ENCODE measurements at places on chromosomes 5 and 9.

GRCh38 chr5:142886211-142886610 is 116.0 kb downstream of the ARHGAP26 start:
- no peaks in the 10 kb centered on the region for H3K36me3 ChIP-seq
- no peak overlapping the region for H3K4me3 ChIP-seq

GRCh38 chr9:28056006-28056405 is 482.7 kb upstream of the C9orf72 start:
- peaks cover 13% of the 10 kb centered on the region for H3K4me1 ChIP-seq
- no peak for DNase-seq
- H3K27ac ChIP-seq: no peak overlapping the region
- no peaks in the 10 kb centered on the region for H3K36me3 ChIP-seq
- H3K27me3 ChIP-seq: no peaks in the 10 kb centered on the region

DNA sequence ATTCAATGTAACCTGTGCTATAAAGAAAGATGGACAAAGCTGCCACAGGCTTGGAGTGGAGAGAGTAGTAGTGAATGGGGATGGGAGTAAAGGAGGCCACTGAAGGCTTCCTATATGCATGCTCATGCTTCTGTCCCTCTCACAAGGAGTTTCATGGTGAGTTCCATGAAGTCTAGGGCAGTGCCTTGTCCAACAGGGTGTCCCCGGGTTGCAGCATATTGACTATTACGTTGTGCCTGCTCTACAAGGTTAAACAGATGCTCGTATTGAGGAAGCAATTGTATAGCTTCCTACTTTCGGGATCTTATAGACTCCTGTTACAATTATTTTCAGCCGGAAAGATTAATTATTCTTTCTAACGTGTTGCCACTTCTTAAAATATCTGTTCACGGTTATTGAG is 129.1 kb upstream of the PIK3R1 start:
- H3K27me3 ChIP-seq: peaks cover 7% of the 10 kb centered on the region
- no peak overlapping the region for H3K27ac ChIP-seq
- peaks cover 9% of the 10 kb centered on the region for H3K4me1 ChIP-seq
- H3K4me3 ChIP-seq: no peak overlapping the region
- peaks cover 3% of the 10 kb centered on the region for H3K36me3 ChIP-seq

DNA sequence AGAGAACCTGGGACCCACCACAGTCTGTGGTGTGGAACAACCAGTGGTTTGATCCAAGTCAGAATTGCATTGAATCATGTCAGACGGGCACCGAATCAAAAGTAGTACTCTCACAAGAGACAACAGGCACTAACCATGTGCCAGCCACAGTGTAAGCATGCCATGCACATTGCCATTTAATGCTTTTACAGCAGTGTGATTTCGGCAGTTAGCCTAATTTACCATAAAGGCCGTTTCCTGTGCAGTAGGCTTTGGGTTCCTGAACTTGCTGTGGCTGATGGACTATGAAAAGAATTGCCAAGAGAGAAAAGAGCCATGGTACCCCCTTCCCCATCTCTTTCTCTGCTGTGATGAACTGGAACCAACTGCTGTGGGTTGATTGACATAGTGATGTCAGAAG is 540.6 kb downstream of the EBF1 start:
- H3K27ac ChIP-seq: no peak overlapping the region
- H3K36me3 ChIP-seq: no peaks in the 10 kb centered on the region
- H3K27me3 ChIP-seq: peaks cover 5% of the 10 kb centered on the region
- peaks cover 9% of the 10 kb centered on the region for H3K4me1 ChIP-seq

- DNase-seq: no peak
- H3K4me3 ChIP-seq: peak overlapping the region; percentile 89
- H3K27ac ChIP-seq: no peak overlapping the region
- peaks cover 99% of the 10 kb centered on the region for H3K27me3 ChIP-seq
- H3K4me1 ChIP-seq: peaks cover 12% of the 10 kb centered on the region
- no peaks in the 10 kb centered on the region for H3K36me3 ChIP-seq
Measured at GRCh38 chr9:37036371-37036775, 2.3 kb upstream of the PAX5 start.

DNA sequence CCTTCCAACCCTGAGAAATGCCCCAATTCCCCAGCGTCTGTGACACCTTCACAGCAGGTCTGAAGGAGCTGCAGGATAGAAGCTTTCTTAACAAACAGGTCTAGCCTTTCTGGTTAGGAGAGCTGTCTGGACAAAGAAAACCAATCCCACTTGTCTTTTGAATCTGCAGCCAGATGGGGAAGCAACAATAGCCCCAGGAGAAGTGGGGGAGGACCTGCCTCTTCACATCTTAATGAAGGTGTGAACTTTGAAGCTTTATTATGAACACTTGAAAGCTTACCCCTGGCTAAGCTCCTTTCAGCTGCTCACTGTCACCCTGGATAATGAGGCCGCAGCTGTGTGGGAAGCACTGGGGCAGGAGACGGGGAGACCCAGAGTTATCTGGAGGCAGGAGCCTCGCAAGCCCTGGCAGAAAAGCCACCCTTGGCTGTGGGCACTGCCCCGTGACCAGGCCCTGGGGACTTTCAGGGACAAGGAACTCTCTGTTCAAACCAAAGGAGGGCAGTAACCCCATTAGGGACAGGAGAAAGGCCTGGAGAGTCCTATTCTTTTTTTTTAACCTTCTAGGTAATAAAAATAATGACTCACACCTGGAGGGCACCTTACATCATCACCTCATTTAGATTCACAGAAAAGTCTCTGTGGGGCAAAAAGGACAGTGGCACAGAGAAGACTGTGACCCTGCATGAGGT is 151.8 kb upstream of the RAD23B start:
- no peak for DNase-seq
- peaks cover 3% of the 10 kb centered on the region for H3K27me3 ChIP-seq
- no peak overlapping the region for H3K4me3 ChIP-seq
- H3K27ac ChIP-seq: peak overlapping the region; percentile 61
- H3K36me3 ChIP-seq: no peaks in the 10 kb centered on the region

DNA sequence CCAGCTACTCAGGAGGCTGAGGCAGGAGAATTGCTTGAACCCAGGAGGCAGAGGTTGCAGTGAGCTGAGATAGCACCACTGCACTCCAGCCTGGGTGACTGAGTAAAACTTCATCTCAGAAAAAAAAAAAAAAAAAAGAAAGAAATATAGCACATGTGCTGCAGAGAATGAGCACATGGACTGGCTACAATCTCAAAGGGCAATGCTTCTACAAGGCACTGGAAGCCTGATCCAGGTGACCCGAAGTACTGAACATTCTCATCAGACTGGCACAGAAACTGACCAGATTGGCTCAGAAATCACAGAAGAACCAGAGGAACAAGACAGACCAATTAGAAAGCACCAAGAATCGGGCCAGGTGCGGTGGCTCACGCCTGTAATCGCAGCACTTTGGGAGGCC is 4.8 kb downstream of the DYNC2I2 start:
- H3K4me1 ChIP-seq: peaks cover 2% of the 10 kb centered on the region
- peaks cover 5% of the 10 kb centered on the region for H3K36me3 ChIP-seq
- H3K4me3 ChIP-seq: peak overlapping the region; percentile 35
- H3K27me3 ChIP-seq: no peaks in the 10 kb centered on the region
- no peak overlapping the region for H3K27ac ChIP-seq
- DNase-seq: no peak

Measured in type B pancreatic cell (in vitro differentiated cells).